ENCODE measurements at places on chromosomes 7 and 10. TPM values are rescaled to one million over a fixed set of nuclear protein-coding genes. Genes with fewer than 3 reads are reported as not detected.

SMARCD3 gene
- total RNA-seq = 37.1 TPM

ANXA8 gene
- total RNA-seq = not detected

PRKG1 gene
- total RNA-seq = 27.2 TPM

TMEM213 gene
- not detected for total RNA-seq

MYH16 gene
- total RNA-seq = not detected

ITGA8 gene
- 43.7 TPM for total RNA-seq

CYCS gene
- total RNA-seq = 34.7 TPM

DOCK1 gene
- total RNA-seq = 68.6 TPM

NOBOX gene
- total RNA-seq = not detected

FANK1 gene
- total RNA-seq = 12.4 TPM

NODAL gene
- total RNA-seq = not detected

FAM13C gene
- total RNA-seq = 5.0 TPM

UCN3 gene
- total RNA-seq = not detected

LEP gene
- total RNA-seq = 0.17 TPM

BUD31 gene
- 61.6 TPM for total RNA-seq

NYAP1 gene
- total RNA-seq = 2.3 TPM

Data from smooth muscle cell of the pulmonary artery (primary cell).